ENCODE measurements at places on chromosomes 7 and 10.

- DNase-seq: no peak
These were observed at the start of gene HGF for GRCh38 chr7:81769891-81770727. HGF (minus strand) TSS chr7:81770047; CDS start chr7:81769971, 76 bp downstream.

DNA sequence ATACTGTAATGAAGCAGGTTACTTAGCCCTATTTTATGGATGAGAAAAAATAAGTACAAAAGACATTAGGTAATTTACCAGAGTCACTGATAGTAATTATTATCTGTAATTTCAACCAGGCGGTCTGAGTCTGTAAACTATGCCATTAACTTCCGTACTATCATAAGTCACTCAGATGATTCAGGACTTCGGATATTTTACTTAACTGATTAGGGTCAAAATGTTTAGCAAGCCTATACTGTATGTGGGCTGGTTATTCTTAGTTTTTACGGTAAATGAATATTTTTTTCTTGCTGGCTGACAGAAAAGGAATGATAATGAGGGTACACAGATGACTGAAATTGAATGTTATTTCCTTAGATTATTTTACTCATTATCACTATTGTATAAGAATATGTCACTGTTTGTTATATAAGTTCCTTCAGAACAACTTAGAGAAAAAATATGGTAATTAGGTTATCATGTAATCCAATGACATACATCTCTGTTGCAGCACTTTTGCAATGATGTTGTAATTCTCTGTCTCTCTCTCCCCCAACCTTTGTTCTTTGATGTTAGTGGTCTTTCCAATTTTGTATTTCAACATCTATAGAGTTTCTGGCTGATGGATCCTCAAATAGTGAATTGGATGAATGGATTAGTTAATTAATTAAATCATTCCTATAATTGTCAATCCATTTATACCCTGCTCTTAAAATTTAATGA is 165.6 kb downstream of the ZEB1 start:
- DNase-seq: no peak

DNA sequence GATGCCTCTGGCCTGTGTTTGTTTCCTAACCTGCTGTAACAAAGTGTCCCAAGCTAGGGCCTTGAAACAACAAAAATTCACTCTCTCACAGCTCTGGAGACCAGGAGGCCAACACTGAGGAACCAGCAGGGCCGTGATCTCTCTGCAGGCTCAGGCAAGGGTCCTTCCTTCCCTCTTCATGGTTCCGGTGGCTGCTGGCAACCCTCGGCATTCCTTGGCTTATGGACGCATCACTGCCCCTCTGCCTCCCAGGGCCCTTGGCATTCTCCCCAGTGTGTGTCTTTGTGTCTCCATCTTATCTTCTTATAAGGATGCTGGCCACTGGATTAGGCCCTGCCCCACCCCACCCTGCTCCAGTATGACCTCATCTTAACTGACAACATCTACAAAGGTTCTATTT is 17.0 kb downstream of the CNPY1 start:
- no peak for DNase-seq

DNA sequence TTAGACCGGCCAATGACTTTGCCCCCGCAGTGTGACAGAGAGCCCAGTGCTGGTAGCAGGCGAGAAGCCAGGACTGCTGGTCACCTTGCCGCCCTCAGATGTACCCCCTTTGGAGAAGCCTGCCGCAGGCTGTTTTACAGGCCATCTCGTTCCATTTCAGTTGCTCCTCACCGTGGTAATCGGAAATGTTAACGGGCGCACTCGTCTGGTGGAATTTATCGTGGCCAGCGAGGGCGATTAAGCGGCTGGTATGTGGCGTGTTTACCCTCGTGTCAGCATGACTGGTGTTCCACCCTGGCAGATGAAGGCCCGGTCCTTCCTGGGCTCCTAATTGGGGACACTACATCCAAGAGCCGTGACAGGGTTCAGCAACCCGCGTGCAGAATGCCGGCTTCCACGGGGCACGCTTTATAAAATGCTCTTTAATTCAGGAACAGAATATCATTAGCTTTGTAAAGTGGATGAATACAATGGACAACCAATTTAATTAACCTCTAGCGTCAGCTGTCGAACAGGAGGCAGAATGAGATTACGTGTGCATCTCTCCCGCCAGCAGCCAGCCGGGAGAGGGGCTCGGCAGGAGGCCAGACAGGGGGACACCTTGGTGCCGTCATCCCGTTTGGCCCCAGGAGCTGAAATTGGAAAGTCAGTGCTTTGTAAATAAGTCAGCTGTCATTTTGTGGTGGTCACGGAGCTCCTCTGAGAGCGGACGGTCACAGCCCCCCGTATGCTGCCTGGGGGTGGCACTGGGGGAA is 108.3 kb downstream of the NKX6-2 start:
- DNase-seq: no peak

- no peak for DNase-seq
These were observed 769.7 kb upstream of the AUTS2 start for GRCh38 chr7:68828575-68828974.

DNA sequence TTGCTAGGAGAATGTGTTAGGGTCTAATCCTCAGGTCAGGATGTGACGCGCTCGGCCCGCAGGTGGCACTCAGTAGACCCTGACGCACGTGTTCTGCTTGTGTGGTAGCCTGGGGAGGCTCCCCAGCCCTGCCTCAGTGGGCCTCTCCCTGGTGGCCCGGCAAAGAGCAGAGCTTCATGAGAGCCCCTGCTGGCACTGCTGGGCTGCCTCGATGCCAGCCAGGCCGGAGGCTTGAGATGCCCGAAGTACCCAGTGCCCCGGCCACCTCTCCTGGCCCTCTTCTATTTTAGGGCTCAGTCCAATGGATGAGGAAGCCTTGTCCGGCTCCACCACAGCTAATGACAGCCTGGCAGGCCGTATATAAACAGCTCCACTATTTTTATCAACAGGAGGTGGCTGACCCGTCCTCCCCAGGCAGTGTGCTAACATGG is 42.0 kb downstream of the PRF1 start:
- DNase-seq: no peak

- DNase-seq: peak; percentile 55
These were observed 89.1 kb upstream of the SP4 start for GRCh38 chr7:21338728-21339164.

- no peak for DNase-seq
These were observed 118.1 kb downstream of the SRI start for GRCh38 chr7:88101769-88102168.

DNA sequence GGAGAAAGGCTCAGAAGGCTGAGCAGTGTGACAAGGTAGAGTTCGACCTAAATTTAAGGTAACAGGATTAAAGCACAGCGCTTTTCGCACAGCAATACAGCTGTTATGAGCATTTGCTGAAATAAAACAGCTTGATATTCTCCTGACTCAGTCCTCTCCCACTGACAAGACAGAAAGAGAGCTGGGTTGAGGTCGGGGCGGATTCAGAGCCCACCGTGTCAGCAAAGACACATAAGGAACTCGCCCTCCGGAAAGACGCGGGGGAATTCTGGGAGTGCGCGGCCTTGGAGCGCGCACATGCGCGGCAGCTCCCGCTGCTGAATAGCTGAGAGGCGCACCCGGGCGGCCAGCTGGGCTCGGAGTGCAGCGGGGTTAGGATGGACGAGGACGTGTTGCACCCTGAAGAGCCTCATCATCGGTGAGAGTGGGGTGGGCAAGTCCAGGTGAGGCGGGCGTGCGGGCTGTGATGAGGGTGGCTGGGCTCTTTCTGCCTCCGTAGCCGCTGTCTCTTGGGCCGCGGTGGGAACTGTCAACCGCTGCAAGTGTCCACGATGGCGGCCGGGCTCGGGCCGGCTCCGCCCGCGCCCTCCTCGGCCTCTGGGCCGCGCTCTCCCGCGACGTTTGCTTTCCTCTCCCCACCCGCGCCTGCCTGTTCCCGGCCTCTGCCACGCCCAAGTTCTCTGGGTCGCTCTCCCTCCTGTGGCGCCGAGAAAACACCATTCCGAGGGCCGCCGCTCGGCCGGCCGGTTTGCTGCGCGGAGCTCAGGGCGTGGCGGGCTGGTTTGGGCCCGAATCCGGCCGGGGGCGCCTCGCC is 120.6 kb downstream of the LYZL1 start:
- peak; percentile 57 for DNase-seq

DNA sequence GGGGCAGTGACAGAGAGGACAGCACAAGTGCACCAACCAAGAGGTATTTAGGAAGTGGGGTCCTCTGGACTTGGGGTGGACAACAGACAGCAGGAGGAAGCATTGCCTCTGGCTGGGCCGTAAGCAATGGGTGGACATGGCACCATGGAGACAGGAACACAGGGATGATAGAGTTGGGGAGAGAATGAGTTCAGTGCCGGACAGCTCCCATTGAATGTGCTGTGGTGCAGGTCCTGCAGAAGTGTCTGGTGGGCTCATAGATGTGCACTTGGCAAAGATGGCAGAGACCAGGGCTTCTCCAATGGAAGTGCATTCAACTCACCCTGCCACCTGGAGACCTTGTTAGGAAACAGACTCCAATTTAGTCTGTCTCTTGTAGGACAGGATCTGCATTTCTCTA is 341.5 kb upstream of the ZMIZ1 start:
- no peak for DNase-seq

All from CD4-positive, alpha-beta T cell treated with Interleukin-17A for 4 hours (primary cell).